ENCODE measurements at places on chromosomes 3 and 15.

DNA sequence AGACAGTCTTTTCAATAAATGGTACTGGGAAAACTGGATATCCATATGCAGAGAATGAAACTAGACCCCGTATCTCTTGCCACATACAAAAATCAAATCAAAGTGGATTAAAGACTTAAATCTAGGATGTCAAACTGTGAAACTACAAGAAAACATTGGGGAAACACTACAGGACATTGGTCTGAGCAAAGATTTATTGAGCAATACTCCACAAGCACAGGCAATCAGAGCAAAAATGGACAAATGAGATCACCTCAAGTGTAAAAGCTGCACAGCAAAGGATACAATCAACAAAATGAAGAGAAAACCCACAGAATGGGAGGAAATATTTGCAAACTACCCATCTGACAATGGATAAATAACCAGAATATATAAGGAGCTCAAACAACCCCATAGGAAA, 38.4 kb upstream of the MBNL1 start:
- no peak for DNase-seq

GRCh38 chr3:4826237-4827100, 152.8 kb upstream of the BHLHE40 start:
- no peak for DNase-seq

- DNase-seq: peak; percentile 83
Measured at GRCh38 chr3:119702530-119703527, at the start of gene CFAP91. Gene CFAP91 (plus strand): TSS chr3:119703022. CDS start chr3:119703099, 77 bp downstream.

DNA sequence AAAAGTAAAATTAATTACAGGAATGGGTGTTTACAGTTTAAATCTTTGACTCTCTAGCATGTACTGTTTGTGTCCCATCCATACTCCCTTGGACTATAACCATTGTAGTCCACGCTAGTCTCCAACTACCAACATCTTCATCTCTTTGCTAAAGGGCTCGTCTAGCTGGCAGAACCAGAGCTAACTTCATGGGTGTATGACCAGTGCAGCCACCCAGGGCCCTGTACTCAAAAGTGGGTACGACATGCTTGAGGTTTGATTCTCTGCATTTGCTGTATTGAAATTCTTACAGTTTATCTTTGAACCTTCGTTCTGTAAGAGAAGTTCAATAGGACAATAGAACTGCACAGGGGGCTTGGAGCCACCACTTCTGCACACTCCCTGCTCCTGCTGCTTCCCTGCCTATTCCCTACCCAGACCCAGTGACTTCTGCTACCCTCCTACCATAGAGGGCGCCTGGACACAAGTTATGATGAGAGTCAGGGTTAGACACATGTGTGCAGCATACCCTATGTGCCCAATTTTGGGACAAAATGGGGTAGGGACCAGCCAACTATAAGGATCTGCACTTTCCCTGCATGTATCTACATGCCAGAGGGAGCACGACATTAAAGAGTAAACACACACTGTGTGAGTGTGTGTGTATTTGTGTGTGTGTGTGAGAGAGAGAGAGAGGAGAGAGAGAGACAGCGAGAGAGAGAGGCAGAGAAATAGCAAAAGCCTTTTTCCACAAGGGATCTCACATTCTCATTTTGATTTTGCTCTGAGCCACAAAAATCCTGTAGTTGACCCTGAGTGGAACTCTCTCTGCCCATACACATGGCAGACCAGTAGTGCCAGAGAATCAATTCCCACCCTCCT, 59.0 kb upstream of the NECTIN3 start:
- DNase-seq: peak; percentile 1

DNA sequence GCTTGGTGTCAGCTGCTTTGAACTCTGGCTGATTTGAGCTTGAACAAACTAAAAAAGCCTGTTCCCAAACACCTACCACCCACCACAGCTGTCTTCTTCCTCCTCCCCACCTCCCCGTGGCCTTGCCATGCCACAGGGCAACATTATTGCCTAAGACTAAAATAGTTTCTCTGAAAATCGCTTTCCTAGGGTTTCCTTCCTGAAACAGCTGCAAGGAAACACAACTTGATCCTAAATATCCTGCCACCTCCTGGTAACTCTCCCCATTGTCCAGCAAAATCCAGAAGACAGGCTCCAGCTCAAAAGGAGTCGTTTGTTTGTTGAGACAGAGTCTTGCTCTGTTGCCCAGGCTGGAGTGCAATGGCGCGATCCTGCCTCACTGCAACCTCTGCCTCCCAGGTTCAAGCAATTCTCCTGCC, 193.9 kb upstream of the TPM1 start:
- DNase-seq: no peak

- no peak for DNase-seq
Measured at GRCh38 chr15:70200511-70201424, 103.1 kb upstream of the TLE3 start.

- no peak for DNase-seq
Measured at GRCh38 chr3:194282436-194283122, 68.5 kb downstream of the CPN2 start.

- DNase-seq: no peak
Measured at GRCh38 chr15:82571722-82572222, 31.5 kb upstream of the RPS17 start.
